ENCODE measurements at places on chromosomes 1 and 21.

- no peak for DNase-seq
Observed at GRCh38 chr1:196098000-196098399, 510.2 kb downstream of the KCNT2 start.

- DNase-seq, result no peak
Observed at GRCh38 chr1:228541725-228542124, 54.5 kb downstream of the RNF187 start.

DNA sequence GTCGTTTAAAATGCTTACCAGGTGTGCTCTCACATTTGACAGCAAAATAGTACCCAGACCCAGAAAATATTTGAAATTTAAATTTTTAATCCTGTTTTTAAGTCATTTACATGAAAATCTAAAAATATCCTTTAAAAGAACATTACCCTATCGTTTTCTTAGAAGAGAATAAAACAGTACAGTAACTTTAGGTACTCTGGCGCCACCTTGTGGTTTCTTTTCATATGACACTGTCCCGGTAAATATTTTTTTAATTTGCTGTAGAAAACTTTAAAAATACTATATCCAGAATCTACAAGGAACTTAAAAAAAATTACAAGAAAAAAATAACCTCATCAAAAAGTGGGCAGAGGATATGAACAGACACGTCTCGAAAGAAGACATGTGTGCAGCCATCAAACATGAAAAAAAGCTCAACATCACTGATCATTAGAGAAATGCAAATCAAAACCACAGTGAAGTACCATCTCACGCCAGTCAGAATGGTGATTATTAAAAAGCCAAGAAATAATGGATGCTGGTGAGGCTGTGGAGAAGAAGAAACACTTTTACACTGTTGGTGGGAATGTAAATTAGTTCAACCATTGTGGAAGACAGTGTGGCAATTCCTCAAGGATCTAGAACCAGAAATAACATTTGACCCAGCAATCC, 129.2 kb downstream of the RGS21 start:
- peak; percentile 28 for DNase-seq

DNA sequence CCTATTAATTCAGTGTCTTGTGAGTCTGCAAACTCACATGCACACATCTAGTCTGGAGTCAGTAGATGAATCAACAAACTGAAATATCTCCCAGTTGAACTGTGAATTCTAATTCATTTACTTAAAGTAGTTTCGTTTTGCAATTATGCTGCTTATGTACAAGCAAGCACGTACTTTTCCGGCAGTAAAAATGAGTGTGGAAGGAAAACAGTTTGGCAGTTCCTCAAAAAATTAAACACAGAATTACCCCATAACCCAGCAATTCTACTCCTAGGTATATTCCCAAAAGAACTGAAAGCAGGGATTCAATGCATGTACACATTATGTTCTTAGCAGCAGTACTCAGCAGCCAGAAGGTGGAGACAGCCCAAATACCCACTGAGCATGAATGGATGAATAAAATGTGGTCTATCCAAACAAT, 49.3 kb downstream of the GNB1 start:
- no peak for DNase-seq

- no peak for DNase-seq
Observed at GRCh38 chr1:243732637-243733036, 117.4 kb downstream of the AKT3 start.

DNA sequence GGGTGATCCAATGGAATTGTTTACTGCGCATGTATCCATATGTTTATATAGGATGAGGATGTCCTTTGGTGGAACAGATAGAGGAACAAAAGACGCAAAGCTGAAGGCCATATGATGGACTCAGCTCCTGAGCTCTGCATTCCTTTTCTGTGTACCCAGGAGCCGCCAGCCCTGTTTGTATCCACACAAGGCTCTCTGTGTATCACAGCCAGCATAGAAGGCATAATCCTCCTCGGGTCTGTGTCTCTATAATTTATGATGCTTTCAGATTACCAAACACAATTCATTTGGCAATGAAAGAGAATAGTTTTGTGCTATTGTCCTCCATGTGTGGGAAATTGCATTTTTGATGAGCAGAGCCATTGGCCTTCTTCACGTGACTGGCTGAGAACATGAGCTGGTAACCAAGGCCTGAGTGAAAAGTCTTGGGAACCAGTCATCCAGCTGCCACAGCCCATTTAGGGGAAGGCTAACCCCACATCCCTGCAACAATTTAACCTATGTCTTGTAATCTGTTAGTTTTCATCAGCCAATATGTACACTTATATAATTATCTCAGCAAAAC, 119.2 kb downstream of the PBX1 start:
- no peak for DNase-seq

- no peak for DNase-seq
Observed at GRCh38 chr1:33234588-33234990, 21.7 kb upstream of the ZNF362 start.

DNA sequence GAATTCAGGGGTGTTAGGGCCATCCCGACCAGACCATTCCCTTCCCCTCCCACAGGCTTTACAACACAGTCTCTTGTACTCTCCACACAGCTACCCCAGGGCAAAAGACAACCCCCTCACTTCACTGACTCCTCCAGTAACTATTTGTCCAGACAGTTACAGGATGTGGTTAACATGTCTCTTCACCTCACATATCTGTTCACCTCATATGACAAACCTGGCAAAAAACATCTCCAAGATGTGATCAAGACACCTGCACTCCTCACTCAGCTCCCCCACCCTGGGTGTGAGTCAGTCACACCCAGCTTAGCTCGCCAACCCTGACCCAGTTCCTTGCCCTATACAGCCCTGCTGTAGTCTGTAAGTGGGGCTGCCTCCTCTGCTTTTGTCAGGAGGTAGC, 490.5 kb upstream of the CHRM3 start:
- no peak for DNase-seq

- DNase-seq, result no peak
Observed at GRCh38 chr1:185075476-185075875, 30.1 kb downstream of the RNF2 start.

DNA sequence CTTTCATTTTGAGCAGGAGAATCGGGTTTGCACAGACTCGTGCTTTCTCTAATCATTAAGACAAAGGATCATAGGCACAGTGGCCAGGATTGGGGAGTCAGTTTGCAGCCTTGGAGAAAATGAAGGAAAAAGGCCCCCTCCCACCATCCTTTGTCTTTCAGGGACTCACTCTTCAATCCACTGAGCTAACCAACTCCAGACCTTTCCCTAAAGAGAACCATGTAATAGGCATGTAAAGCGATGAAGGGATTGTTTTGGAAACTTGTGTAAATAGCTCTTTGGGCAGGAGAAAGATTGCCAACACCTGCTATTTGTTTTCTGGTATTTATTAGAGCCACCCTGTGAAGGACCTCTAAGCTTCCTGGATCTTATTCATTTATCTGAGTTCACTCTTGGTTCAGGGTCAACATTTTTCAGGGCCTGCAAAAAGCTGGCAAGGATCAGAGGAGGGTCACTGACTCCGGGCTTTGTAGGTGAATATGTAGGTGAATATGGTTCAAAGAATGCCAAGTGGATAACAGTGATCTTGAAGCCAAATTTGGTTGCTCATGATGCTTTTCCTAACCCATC, 192.6 kb upstream of the FGGY start:
- DNase-seq, result no peak

GRCh38 chr1:158116311-158117167, 64.2 kb upstream of the CD1D start:
- DNase-seq, result no peak

DNA sequence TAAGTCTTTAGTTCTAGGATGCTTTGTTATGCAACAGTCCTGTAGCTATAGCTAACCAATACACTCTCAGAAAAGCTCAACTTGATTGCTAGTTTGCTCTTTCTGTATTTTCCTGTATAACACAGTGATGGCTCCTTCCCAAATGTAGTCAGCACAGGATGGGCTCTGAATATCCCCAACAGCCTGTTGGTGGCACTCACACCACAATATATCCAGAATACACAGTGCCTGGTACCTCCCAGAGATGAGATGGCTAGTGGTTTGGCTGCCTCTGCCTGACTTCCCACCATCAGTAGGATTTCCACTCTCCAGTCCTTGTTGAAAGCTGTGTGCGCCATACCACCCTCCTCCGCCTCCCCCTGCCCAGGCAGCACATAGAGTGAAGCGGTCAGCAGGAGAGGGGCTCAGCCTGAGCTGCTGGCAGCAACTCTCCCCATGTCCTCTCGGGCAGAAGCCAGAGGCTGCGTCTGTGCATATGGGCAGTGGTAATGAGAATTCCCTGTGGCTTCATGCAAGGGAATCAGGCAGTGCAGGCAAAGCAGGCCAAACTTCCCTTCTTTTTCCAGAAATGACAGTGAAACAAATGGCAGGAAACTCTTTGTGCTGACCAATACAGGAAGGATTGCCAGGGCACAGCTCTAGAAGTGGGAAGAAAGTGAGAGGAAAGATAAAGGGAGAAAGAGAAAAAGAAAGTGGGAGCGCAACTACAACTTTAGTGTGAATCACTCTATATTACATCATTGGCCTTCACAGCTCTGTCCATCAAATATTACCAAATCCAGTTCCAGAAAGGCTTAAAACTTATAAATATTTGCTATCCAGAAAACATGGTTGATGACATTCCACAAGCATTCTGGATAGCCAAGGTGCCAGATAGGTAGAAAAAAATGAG, 49.7 kb downstream of the LMX1A start:
- no peak for DNase-seq

- DNase-seq, result peak; percentile 25
Observed at GRCh38 chr1:55164906-55165305, 50.3 kb downstream of the USP24 start.

DNA sequence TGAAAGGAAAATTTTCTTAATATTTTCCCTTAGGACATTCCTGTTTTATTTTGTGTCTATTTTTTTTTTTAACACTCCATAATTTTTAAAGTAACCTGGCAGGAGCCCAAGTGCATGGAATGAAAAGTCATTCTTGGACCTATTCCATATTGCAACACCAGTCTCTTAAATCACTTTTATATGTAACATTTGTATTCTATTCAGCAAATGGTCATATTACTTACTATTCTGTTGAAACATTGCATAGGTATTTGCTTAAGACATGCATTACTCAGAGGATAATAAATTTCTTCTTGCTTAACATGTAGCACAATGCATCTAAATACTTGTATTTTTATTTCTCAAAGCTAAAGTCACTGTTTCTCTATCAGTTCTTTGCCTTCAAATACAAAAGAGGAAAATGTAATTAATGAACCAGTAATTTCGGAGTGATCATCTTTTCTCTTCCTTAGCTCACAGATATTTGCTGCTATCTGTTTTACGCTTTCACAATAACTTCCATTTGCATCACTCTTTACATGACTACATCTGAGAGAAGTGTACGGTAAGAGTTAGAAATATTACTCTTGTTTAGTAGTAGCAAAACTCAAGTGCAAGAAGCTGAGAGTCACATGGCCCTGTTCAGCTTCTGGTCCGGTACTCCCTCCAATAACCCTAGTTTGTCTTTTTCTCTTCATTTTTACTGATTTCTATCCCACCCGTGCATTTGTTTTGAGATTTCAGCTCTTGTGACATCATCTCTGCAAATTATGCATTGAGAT, 394.8 kb downstream of the USP25 start:
- DNase-seq, result no peak

GRCh38 chr1:155127105-155127966, at the start of gene EFNA1:
TSS of gene EFNA1 (plus strand) at chr1:155127876. CDS start at chr1:155127978, 102 bp downstream.
- DNase-seq, result no peak

- peak; percentile 97 for DNase-seq
Observed at GRCh38 chr1:203290261-203291089, 14.8 kb upstream of the BTG2 start.

- no peak for DNase-seq
Observed at GRCh38 chr1:200103966-200104583, 76.6 kb downstream of the NR5A2 start.

- no peak for DNase-seq
Observed at GRCh38 chr1:117632269-117633067, 26.6 kb downstream of the TENT5C start.

DNA sequence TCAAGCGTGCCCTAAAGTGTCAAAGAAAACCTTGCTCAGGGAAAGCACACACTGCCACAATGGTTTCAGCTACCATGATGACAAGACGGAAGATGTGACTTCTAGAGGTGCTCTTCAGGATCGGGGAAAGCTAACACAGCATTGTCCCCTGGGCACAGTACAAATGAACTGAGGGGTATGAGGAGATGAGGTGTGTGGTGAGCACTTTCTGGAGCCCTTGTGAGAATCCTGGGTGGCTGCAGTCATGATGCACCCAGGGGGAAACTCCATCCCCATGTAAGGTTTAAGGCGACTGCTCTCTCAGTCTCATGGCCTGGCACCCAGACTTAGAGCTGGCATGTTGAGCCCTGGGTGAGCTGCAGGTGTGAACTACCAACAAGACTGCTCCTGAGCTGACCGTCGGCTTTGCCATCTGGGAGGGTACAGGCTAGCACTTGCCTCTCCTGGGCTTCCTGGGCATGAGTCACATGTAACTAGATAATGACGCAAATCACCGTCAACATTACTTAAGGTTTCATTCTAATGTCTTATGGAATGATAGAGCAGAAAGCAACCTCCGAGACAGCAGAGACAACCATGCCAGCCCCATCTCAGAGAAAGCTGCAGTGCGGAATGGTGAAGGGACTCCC, 144.6 kb downstream of the CLIC6 start:
- no peak for DNase-seq

- no peak for DNase-seq
Observed at GRCh38 chr1:180842491-180843275, 70.0 kb upstream of the KIAA1614 start.

- DNase-seq, result no peak
Observed at GRCh38 chr1:186295980-186296379, 79.1 kb downstream of the TPR start.

DNA sequence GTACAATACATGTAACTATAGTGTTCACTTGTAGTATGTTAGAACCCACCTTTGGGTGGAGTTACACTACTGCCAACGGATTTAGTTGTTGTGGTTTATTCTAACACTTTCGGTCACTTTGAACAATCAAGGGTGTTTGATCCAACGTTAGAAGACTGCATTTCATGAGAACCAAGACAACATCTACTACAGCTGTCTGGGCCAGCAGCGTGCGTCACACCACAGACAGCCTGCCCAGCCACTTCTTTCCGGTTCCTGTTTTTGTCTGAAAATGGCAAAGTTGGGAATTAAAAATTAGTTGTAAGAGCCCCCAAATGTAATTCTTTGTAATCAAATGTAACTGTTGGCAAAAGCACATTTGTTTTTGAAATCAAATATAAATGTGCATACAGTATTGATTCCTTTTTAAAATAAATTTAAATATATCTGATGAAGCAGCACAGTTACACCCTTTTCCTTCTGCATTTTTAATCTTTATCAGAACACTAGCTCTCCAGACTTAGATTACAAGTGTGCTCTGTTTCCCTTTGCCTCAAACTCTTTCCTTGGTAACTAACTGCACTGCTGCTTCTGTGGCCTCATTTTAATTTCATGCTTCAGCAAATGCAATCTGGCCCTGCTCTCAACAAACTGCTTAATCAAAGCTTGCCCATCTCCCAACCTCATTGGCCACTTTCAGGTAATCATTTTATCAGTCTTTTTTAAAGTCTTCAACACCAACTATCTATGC, 86.6 kb upstream of the DPH5 start:
- peak; percentile 71 for DNase-seq

- DNase-seq, result no peak
Observed at GRCh38 chr1:16116002-16116401, 39.9 kb downstream of the EPHA2 start.
